ENCODE measurements at places on chromosomes 5 and 9. TPM values are rescaled to one million over a fixed set of nuclear protein-coding genes. Genes with fewer than 3 reads are reported as not detected.

The GPR150 gene
- not detected for total RNA-seq

The SHOC1 gene
- not detected for total RNA-seq

The CAVIN4 gene
- 0.68 TPM for total RNA-seq

The FBXL7 gene
- not detected for total RNA-seq

The PCDHGB7 gene
- total RNA-seq: 4.5 TPM

The LEAP2 gene
- 5.4 TPM for total RNA-seq

The KIF4B gene
- total RNA-seq: not detected

DNA sequence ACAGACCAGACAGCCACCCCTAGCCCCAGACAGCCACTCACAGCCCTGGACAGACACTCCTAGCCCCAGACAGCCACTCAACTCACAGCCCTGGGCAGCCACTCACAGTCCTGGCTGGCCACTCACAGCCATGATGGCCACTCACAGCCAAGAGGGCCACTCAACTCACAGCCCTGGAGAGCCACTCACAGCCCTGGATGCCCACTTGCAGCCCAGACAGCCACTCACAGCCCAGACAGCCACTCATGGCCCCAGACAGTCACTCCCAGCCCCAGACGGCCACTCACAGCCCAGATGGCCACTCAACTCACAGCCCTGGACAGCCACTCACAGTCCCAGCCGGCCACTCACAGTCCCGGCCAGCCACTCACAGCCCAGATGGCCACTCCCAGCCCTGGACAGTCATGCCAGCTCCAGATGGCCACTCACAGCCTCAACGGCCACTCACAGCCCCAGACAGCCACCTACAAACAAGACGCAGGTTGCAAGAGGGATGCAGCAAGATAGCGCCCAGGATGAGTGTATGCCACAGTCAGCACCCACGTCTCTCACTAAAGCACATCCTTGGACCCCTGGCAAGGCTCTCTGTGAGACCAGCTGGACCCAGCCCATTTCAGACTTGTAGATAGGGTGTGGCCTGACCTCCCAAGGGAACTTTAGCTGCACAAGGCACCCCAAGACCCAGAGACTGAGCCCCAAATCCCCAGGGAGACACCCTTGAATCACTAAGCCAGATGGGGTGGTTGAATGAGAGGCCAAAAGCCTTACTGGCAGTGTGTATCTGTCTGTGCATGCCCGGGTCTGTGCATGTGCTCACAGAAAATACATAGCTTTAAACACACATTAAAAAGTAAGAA is 22.4 kb downstream of the ZDHHC11B start:
- no peak for DNase-seq

GRCh38 chr5:33969572-33970452 is 14.7 kb downstream of the SLC45A2 start:
- DNase-seq: peak; percentile 17

DNA sequence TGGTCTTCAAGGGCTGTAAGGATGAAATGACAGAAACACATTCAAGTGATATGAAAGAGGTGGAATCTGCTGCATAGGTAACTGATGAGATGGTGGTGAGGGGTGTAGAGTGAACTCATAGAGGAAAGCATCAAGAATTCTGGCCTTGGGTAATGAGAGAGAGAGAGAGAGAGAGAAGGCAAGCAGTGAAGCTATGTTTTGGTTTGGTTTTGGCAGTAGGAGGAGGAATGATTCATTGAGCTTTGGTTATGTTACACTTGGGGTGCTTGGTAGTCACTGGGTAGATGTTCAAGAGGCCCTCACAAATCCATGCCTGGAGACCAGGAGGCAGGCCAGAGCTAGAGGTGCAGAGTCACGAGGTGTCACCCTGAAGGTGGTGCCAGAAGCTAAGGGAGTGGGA is 89.5 kb downstream of the EGFLAM start:
- no peak for DNase-seq

- DNase-seq: no peak
These were observed 8.7 kb upstream of the DAB2IP start for GRCh38 chr9:121642758-121643157.

DNA sequence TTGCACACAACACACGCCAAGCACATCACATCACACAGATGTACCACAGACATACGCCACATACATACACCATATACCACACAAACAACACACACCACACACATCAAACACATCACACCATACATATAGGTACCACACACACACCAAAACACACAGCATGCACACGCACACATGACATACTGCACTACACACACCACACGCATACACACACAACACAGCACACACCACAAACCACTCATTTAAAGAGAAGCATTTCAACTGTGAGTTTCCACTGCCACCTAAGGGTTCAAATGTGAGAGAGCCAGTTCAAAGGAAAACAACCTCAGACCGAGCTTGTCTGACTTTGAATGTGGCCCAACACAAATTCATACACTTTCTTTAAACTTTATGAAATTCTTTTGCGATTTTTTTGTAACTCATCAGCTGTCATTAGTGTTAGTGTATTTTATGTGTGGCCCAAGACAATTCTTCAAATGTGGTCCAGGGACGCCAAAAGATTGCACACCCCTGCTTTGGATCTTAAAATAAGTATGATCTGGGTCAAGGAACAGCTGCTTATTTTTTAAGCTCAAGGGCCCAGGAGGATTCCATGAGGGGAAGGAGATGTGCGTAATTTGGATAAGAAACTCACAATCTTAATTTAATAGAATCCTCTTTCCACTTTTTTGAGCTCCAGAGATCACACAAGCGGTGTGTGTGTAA is 494.6 kb downstream of the GADD45G start:
- DNase-seq: peak; percentile 24

DNA sequence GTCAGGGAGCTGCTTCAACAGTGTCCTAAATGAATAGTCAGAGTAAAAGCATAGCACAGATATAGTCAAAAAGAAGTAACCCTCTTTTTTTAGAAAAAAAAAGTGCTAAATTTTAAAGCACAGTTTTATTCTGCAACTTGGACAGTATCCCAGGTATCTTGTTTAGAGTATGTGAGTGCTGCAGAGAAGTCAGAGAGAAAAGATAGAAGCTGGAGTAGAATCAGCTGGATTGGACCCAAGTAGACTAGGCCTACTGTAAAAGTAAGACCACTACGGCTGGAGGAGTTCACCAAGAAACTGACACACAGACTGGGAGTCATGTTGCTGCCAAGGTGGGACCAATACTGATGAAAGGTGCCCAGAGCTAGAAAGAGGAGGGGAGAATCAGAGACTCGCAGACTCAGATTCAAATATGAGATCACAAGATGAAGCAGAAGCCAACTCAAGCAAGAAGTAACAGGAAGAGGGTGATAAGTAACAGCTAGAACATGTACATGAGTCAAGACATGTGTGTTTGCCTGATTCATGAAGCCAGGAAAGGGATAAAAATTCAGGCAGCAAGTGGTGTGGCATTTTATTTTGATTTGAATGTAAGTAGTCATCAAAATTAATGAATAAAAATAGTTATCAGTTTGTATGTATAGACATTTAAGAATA is 25.6 kb upstream of the TUSC1 start:
- DNase-seq: no peak

- DNase-seq: peak; percentile 9
These were observed 54.7 kb downstream of the DPYSL3 start for GRCh38 chr5:147454996-147455677.

- DNase-seq: no peak
These were observed 14.9 kb downstream of the FAM163B start for GRCh38 chr9:133594310-133594709.

- no peak for DNase-seq
These were observed 86.0 kb upstream of the TNFSF8 start for GRCh38 chr9:115016344-115016743.

DNA sequence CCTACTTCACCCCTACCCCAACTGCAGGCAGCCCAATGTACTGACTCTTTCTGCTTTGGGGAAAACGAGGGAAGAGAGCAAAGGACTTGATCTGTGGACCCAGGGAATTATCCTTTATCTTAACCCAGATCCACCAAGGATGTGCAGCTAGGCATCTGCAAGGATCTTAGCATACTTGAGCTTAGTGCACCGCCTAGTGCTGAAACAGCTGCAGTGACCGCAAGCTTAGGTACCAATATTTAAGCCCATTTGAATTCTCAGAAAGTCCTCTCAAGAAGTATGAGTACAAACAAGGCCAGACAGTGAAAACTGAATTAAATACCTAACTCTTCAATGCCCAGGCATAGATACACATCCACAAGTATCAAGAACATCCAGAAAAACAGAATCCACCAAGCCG is 576.7 kb upstream of the ADAMTS16 start:
- DNase-seq: peak; percentile 2

DNA sequence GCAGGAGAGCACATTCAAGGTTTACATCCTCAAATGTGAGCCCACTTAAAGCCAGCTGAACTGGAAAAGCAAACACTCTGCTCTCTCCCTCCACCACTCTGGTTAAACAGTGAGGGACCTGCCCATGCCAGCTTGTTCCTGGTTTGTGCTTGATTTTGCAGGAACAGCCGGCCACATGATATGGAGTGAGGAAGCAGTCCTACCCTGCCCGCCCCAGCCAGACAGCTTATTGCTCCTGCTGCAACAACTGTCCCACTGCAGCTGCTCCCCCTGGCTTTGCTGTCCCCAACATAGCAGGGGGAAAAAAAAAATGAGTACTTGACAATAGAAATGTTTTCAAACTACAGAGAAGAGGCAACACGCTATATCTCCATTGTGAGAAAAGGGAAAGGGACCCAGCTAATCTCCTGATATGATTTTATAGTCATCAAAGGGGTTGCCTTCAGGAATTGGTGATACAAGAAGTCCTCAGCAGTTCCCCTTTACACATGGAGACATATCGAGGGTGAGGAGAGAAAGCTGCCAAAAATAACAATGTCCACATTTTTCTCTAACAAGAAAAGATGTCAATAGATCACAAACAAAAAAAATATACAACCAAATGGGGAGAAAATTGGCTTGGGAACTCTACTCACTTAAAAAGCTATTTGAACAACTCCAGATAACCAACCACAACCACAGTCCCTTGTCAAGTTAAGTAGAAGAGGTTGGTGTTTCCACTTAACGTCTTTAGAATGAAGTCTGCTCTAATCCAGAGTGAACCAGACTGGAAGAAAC is 4.6 kb downstream of the MYO10 start:
- DNase-seq: no peak

DNA sequence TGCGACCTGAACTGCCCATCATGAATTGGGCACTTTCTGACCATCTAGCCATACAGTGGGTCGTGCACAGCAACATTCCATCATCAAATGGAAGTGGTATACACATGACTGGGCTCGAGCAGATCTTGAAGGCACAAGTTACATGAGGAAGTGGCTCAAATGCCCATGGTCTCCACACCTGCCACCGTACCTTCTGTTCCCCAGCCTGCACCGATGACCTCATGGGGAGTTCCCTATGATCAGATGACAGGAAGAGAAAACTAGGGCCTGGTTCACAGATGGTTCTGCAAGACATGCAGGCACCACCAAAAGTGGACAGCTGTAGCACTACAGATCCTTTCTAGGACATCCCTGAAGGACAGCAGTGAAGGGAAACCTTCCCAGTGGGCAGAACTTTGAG is 21.8 kb downstream of the MTMR12 start:
- no peak for DNase-seq

- DNase-seq: no peak
These were observed 23.8 kb upstream of the IQGAP2 start for GRCh38 chr5:76379316-76379715.

DNA sequence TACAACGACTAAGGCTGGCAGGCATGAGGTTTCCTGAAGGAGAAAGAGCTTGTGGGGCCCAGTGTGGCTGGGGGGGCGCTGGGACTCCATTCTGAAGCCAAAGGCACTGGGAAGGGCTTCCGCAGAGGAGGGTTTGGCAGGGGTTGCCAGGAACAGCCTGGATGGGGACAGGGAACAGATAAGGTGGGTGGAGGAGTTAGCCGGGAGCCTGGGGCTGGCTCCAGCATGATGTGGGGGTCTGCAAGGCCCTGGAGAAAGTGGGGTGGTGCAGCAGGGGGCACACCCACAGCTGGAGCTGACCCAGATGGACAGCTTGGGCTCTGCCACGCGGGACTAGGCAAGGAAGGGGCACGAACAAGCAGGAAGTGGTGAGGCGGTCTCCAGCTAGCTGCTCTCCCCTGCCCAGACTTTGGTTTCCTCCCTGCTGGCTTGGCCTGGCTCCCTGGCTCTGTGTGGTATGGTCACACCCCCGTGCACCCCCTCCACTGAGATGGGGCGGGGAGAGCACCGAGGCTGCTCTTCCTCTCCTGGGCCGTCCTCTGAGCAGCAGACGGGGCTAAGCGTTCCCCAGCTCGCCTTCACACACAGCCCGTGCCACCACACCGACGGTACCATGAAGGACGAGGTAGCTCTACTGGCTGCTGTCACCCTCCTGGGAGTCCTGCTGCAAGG is at the start of gene LTC4S:
TSS of gene LTC4S (plus strand) at position 519 of the 672 bp plus-strand sequence. CDS start at position 614, 95 bp downstream.
- DNase-seq: peak; percentile 26

DNA sequence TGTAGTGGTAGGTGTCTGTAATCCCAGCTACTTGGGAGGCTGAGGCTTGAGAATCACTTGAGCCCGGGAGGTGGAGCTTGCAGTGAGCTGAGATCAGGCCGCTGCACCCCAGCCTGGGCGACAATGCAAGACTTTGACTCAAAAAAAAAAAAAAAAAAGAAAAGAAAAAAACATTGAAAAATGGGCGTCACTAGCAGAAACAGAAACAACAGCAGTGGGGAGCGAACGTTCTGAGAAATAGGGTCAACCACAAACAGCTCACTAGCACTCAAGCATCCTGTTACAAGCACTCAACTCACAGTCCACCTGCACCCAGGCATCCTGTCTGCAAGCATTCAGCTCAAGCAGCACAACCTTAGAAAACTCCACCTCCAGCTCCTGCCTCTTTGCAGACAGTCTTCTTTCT is 17.2 kb downstream of the TRIM14 start:
- DNase-seq: peak; percentile 97

GRCh38 chr9:129879103-129879699 is 43.9 kb downstream of the USP20 start:
- DNase-seq: no peak

DNA sequence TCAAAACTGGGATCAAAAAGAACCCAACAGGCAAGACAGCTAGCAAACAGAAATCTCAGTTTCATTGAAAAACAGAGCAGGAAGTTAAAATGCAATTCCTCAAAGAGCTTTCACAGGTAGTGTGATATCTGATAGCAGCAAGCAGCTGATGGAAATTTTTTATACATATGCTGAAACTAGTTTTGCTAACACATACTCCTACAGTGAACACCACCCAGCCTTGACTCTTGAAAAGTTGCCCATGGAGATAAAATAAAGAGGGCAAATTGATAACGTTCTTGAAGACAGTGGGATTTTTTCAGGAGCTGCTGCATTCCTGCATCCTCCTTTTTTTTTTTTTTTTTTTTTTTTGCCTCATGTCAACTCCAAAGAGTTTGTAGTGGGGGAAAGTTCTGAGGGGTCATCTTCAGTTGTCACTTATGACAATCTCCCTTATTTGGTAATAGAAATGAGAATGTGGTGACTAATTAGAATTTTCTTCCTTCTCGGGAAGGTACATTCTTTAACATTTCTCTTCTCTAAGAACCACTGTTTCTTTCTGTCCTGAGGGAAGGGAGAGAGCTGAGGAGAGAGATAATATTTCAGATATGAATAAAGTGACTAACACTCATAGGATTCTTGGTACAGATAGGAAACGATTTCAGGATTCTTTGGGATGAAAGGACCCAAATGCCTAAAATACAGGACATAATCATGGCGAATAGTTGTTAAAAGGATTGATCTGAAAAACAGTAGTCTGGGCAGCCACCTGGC is 24.6 kb downstream of the SH3RF2 start:
- DNase-seq: no peak

GRCh38 chr9:95947118-95947517 is 71.6 kb downstream of the ERCC6L2 start:
- DNase-seq: no peak

- DNase-seq: no peak
These were observed 268.4 kb downstream of the FAM170A start for GRCh38 chr5:119897537-119898370.

Measured in OCI-LY7 (cell line).